ENCODE measurements at places on chromosomes 16 and 17.

- DNase-seq: no peak
- H3K27ac ChIP-seq: no peak overlapping the region
- H3K4me1 ChIP-seq: no peaks in the 10 kb centered on the region
- no peak overlapping the region for H3K4me3 ChIP-seq
- H3K36me3 ChIP-seq: peaks cover 7% of the 10 kb centered on the region
Observed at GRCh38 chr16:47310792-47311211, 150.1 kb downstream of the ITFG1 start.

GRCh38 chr17:62599964-62600657, 27.4 kb upstream of the MRC2 start:
- peaks cover 54% of the 10 kb centered on the region for H3K36me3 ChIP-seq
- H3K4me1 ChIP-seq: no peaks in the 10 kb centered on the region
- H3K4me3 ChIP-seq: no peak overlapping the region
- H3K27me3 ChIP-seq: no peaks in the 10 kb centered on the region
- no peak overlapping the region for H3K27ac ChIP-seq

DNA sequence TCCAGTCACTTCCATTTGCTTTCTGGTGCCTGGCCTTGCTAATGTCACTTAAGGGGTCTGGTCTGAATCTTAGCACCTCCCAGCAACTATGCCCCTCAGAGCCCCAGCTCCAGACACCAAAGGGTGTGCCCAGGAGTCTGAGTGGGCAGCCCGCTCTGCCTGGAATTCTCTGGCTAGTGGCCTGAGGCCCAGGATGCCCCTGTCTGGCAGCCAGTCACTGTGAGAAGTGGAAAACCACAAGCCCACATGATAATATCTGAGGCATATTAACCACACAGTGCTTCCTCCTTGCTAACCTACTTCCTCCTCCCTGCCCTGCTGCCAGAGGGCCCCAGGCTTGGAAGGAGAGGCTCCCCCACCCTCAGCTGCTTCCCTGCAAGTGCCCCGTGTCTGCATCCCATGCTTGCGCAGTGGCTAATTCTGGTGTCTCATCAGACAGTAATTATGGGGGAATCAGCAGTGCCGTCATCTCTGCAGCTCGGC, 14.0 kb downstream of the SRCIN1 start:
- H3K4me3 ChIP-seq: no peak overlapping the region
- peaks cover 94% of the 10 kb centered on the region for H3K27me3 ChIP-seq
- peak; percentile 56 for DNase-seq
- H3K36me3 ChIP-seq: no peaks in the 10 kb centered on the region
- H3K27ac ChIP-seq: no peak overlapping the region

GRCh38 chr16:65919986-65920376, 446.5 kb upstream of the CDH5 start:
- no peaks in the 10 kb centered on the region for H3K36me3 ChIP-seq
- H3K27ac ChIP-seq: no peak overlapping the region
- no peak overlapping the region for H3K4me3 ChIP-seq
- DNase-seq: no peak
- H3K27me3 ChIP-seq: no peaks in the 10 kb centered on the region

- peaks cover 8% of the 10 kb centered on the region for H3K27me3 ChIP-seq
- no peaks in the 10 kb centered on the region for H3K36me3 ChIP-seq
- no peak overlapping the region for H3K4me3 ChIP-seq
Observed at GRCh38 chr17:16918443-16918842, 53.5 kb downstream of the TNFRSF13B start.

DNA sequence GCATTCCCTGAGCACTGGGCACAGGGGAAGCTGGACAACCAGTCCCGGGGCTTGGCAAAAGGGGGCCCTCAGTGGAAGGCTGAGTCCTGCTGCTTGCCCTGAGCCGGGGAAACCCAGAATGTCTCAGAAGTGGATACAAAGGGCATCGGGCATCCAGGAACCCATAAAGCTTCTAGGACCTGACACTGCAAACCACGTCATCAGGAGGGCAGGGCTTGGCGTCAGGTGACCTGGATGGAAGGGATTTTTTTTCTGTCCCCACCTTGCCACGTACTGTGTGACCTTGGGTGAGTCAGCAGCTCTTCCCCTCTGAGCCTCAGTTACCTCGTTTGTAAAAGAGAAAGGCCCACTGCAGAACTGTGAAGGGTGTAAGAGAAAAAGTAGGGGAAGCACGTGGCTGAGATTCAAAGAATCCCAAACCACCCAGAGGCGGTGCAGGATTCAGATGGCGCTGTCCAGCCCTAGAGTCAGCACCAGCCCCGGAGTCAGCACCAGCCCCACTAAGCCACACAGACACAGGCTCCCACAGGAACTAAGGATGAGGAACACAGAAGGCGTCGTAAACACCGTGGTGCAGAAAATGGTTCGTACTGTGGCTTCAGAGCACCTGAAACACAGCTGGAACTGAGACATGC, 53.7 kb downstream of the C16orf95 start:
- H3K4me3 ChIP-seq: no peak overlapping the region
- H3K27me3 ChIP-seq: no peaks in the 10 kb centered on the region
- no peaks in the 10 kb centered on the region for H3K4me1 ChIP-seq
- no peak for DNase-seq
- H3K36me3 ChIP-seq: peaks cover 12% of the 10 kb centered on the region
- no peak overlapping the region for H3K27ac ChIP-seq

- H3K4me3 ChIP-seq: peak overlapping the region; percentile 21
- H3K27ac ChIP-seq: no peak overlapping the region
- H3K27me3 ChIP-seq: no peaks in the 10 kb centered on the region
Observed at GRCh38 chr16:30700971-30701370, 2.0 kb downstream of the SRCAP start.

- no peak overlapping the region for H3K27ac ChIP-seq
- no peak for DNase-seq
- peaks cover 59% of the 10 kb centered on the region for H3K4me1 ChIP-seq
- H3K4me3 ChIP-seq: peak overlapping the region; percentile 80
- peaks cover 90% of the 10 kb centered on the region for H3K27me3 ChIP-seq
Observed at GRCh38 chr17:48597528-48597777, 3.9 kb upstream of the HOXB5 start.

Measured in activated CD4-positive, alpha-beta memory T cell treated with anti-CD3 and anti-CD28 coated beads, Interleukin-2, amount 10 ng/mL, durations not matched to agents 7 days and 5 days (primary cell).